Activated effector memory CD4-positive, alpha-beta T cell treated with anti-CD3 and anti-CD28 coated beads, Interleukin-2, amount 50 U/mL, for 16 hours (primary cell): ENCODE measurements at places on chromosomes 7 and 10.

GRCh38 chr10:131000244-131000643 is 311.3 kb downstream of the TCERG1L start:
- DNase-seq: no peak

DNA sequence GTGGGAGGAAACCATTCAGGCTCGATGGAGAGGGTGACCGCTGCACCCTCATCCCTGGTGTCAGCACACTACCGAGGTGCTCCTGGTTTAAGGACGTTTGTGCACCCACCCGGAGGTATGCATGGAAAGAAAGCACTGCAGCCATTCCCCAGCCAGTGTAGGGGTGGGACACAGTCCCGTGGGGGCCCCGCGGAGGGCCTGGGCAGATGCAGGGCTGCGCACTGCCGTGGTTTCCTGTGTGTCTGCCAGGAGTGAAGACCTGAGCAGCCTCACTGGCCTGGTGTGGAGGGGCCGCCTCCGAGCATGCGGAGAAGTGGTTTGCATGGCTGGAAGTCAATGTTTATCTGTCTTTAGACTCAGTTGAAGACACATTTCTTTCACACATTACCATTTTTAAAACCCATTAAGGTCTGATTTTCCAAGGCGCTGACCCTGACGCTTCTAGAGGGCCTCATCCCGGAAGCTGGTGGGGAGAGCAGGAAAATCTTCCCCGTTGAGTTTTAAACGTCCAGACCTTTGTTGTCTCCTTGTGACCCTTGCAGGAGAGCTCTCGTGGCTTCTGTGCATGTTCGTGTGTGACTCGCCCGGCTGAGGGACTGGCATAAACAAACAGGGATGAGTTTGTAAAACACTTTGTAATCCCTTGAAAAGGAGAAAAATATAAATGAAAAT is 188.1 kb downstream of the MGMT start:
- DNase-seq: no peak

GRCh38 chr10:26573674-26574073 is 123.8 kb upstream of the PDSS1 start:
- no peak for DNase-seq

DNA sequence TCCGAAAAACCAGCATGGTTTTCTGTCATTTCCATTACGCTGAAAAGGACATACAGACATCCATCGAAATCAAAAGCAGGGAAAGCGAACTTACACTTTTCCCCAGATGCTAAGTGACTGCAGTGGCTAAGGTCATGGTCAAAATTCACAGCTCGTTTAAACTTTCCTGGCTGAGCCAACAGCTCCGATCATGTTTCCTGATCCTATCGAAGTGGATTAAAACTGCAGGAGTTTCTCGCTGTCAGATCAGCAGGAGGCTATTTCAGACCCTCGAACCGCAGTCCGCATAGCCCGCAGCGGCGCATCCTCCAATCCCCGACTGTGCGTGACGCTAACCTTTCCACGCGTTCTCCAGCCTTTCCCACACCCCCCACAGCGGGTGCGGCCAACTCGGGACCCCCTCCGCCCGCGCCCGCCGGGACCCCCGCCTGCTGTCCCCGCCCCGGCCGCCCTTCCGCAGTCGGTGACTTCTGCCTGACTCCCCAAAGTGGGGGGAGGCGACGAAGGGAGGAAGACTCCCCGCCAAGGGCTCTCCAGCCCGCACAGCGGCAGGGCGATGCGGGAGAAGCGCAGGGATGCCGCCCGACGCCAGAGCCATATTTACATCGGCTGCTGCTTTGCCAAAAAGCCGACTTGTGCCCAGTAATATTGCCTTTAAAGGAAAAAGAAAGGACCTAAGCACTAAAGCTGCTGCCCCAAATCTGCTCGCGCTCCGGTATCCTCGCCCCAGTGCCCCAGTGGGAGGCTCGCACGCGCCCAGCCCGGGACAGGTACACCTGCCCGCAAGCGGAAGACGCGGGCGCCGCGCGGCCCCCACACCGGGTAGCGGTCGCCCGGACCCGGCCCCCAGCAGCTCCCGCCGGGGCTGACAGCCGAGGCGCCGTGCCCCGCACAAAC is 1.2 kb downstream of the PIP4K2A start:
- DNase-seq: peak; percentile 82

DNA sequence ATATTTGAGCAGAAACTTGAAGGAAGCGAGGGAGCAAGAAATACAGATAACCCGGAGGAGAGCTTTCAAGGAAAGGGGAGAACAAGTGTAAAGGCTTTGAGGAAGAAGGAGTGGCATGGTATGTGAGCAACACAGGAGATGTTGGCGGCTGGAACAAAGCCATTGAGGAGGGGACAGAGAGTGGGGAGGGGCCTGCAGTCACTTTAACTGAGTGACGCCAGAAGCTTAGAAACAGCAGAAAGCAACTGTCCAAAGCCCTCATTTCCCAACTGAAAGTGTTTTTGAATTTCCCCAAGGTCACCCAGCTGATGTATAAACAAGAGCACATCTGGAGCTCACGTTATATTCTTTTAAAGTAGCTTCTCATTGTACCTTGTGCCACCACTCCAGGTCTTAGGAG is 19.1 kb downstream of the AUTS2 start:
- no peak for DNase-seq
